ENCODE measurements at places on chromosomes 12 and 14. TPM values are rescaled to one million over a fixed set of nuclear protein-coding genes. Genes with fewer than 3 reads are reported as not detected.

The ARG2 gene
- 3.9 TPM for total RNA-seq

The PKP2 gene
- 9.5 TPM for total RNA-seq

The SLC8A3 gene
- total RNA-seq: under 0.01 TPM

The SMCO2 gene
- total RNA-seq: not detected

The ACADS gene
- total RNA-seq: 9.7 TPM

The NID2 gene
- 259 TPM for total RNA-seq

The RHEBL1 gene
- total RNA-seq: 0.64 TPM

The FGF6 gene
- total RNA-seq: not detected
